ENCODE measurements at places on chromosomes 2 and 18.

GRCh38 chr2:159152128-159152778 is 134.2 kb downstream of the WDSUB1 start:
- DNase-seq: no peak

DNA sequence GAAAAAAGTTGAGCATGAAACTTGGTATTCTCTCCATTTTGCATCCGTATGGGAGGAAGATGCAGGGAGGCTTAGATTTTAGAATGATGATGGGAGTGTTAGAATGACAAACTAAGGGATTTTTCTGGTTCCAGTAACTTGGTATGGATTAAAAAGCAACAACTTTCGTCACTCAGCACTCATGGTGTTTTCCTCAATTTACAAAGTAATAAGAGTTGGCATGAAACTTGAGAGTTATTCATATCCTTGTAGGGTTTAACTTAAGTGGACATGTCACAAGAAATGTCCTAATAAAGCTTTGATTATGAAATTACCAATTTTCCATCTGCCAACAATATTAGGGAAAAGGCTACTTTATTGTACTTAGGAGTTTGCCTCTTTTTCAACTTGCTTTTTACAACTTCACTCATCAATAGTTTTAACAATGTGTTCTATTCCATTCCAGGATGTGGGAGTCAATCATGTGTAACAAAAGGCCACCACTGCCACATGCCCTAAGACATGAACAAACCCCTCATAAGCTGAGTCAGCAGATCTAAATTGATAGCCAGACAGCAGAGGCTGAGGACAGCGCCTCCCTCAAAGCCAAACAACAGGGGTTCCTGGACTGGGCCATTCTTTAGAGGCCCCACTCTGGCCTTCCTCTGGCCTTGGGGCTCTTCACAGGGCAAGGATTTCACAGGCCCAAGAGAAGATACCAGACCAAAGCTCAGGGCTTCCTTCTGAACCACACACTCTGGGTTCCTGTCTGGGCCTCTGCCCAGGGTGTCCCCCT is 265.8 kb downstream of the TNS1 start:
- DNase-seq: no peak

- DNase-seq: no peak
Observed at GRCh38 chr18:76808561-76808960, 13.8 kb upstream of the ZNF236 start.

- no peak for DNase-seq
Observed at GRCh38 chr2:187174582-187174981, 273.5 kb downstream of the CALCRL start.

- no peak for DNase-seq
Observed at GRCh38 chr2:211354481-211354880, 798.1 kb downstream of the CPS1 start.

DNA sequence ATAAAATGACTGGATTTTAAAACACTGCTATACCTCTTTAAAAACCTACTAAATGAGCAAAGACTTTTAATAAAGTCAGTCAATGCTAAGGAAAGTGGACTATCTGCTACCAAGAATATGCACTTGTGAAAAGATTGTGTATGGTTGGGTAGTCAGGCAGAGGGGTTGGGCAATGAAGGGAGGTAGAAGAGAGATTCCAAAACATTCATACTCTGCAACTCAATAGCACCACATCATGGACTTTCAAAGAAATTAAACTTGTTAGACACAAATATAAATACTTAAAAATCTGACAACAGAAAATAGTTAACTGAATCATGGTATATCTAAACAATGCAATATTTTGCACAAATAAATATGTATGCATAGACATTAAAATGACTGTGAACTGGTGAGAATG is 139.9 kb upstream of the MAPRE2 start:
- DNase-seq: no peak

GRCh38 chr18:72041313-72042032 is 502.7 kb downstream of the CBLN2 start:
- DNase-seq: no peak

- no peak for DNase-seq
Observed at GRCh38 chr2:176653479-176654443, 384.5 kb downstream of the MTX2 start.

GRCh38 chr2:148350199-148350598 is 294.4 kb upstream of the EPC2 start:
- DNase-seq: no peak

GRCh38 chr2:240187989-240188590 is 47.6 kb upstream of the OTOS start:
- no peak for DNase-seq

DNA sequence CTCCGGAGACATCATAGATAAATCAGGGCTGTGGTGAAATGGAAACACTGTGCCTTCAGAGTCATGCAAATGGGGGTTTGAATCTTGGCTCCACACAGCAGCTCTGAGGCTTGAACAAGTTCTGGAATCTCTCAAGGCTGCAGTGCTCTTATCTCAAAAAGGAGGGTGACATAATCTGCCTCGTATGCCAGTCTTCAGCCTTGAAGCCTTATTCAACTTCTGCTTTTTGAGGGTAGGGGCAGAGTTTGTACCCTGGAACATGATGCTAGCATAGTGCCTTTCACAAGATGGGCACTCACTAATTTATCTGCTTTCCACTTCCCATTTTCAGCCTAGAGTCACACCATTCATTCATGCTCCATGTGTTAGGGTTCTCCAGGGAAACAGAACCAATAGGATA is 42.3 kb downstream of the GATA6 start:
- no peak for DNase-seq

- no peak for DNase-seq
Observed at GRCh38 chr2:145598434-145598833, 1078.5 kb upstream of the ZEB2 start.

DNA sequence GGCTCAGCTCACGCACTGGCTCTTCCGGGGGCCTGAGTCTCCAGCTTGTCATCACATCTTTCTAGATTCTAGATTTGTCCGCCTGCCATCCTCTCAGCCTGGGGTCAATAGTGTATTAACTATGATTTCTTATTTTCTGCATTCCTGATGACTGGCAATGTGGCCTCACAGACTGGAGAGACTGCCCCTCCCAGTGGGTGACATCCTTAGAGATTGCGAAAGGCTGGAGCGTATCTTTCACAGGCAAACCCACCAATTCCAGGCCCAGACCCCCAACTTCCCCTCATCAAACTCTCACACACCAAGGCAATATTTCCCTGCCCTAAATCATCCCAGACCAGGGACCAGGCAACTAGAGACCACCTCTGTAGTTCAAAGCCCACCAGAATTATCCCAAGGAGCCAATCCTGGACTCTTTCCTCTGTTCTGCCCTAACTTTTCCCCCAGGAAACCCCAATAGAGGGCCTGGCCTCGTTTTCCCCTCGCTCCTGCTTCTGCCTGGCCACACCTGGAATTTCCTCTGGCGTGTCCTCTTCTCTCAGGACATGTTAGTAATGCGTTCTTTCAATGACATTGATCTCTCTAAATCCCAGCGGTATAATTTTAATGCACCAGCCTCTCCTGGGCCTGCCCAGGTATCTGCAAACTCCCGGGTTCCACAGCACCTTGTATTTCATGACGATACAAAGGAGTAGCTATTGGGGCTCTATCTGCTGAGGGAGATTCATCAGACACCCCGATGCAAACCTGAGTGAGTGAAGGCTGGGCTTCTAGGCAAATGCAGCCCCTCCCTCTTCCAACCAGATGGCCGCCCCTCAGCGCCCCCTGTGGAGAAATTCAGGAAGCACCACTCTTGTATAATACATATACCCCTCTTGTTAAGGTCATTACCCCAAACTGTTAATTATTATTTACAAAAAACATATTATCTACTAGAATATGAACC is 2.4 kb upstream of the KCNF1 start:
- DNase-seq: no peak

- no peak for DNase-seq
Observed at GRCh38 chr2:124666976-124667375, 641.9 kb downstream of the CNTNAP5 start.

DNA sequence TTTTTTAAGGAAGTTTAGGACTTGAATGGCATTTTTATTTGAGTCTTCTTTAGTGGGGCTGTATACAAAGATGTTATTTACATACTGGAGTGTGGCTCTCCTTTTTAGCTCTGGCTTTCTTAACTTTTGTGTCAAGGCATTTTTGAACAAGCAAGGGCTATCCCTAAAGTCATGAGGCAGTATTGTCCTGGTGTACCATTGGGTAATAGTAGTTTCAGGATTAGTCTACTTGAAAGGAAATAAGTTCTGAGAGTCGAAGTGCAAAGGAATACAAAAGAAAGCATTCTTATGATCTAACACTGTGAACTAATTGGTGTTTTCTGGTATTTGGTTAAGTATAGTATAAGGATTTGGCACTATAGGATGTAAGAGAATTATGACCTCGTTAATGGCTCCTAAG is 1.9 kb upstream of the CYP27A1 start:
- DNase-seq: no peak

- no peak for DNase-seq
Observed at GRCh38 chr18:59272891-59273758, at the start of gene RAX. RAX (minus strand) TSS chr18:59273454; CDS start chr18:59273206, 248 bp downstream.

- DNase-seq: no peak
Observed at GRCh38 chr2:45869165-45869501, 217.7 kb downstream of the PRKCE start.

GRCh38 chr2:229488232-229488631 is 217.1 kb upstream of the PID1 start:
- DNase-seq: no peak

DNA sequence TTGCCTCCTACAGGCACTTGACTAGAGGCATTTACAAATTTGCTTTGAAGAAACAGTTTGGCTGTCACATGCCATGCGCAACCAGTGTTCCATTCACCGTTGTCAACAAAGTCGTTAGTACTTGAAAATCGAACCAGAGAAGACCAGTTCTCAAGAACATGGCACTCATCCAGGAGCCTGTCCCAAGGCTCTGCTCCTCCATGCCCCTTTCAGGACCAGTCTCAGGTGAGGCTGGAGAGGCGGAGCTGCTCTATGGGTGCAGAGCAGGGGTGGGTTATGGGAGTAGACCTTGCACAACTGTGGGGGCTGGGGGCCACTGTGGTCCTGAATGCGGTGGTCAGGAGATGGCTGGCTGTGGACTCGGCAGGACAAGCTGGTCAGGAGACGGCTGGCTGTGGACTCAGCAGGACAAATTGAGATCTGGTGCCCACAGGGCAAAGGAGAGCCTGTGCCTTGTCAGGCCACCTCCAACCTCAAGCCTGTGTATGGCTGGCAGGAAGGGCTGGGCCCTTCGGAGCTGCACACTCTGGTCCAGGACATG is 12.3 kb upstream of the ATP9B start:
- no peak for DNase-seq

DNA sequence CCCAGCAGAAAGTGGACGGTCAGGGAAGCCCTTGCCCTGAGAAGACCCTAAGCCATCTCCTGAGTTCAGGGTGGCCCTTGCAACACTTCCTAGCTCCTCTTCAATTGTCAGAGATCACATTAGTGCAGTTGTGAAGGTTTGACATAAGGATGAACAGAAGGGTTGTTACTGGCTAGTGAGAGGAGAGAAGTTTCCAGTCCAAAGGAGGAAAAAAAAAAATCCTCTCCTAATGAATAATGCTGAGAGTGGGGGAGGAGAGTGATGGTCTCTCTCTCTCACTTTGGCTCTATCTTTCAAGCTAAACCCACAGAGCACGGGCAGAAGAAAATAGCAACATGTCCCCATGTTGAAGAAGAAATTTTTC is 819.9 kb downstream of the BCL11A start:
- DNase-seq: no peak

DNA sequence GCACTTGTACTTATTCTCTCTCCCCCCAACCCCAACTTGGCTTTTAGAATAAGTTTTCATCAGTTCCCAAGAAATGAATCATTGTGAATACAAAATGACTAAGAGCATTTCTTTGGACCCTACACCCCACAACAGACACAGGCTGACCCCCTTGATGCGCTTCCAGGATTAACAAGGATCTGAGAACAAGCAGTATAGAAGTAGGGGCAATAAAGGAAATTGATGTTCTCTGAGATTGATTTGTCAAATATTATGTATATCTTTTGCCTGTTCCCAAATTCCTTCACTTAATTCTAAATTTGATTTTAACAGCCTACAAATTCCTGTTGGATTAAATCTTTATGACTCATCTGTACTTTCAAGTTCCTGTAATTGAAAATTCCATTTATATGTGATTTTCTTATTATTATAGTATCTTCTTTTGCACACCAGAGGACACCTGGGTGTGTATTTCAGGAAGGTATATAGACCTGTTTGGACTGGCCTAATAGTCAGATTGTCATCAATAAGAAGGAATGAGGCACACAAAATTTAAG is 10.2 kb upstream of the PTPN4 start:
- no peak for DNase-seq

- no peak for DNase-seq
Observed at GRCh38 chr2:26521054-26521912, 43.4 kb upstream of the OTOF start.

DNA sequence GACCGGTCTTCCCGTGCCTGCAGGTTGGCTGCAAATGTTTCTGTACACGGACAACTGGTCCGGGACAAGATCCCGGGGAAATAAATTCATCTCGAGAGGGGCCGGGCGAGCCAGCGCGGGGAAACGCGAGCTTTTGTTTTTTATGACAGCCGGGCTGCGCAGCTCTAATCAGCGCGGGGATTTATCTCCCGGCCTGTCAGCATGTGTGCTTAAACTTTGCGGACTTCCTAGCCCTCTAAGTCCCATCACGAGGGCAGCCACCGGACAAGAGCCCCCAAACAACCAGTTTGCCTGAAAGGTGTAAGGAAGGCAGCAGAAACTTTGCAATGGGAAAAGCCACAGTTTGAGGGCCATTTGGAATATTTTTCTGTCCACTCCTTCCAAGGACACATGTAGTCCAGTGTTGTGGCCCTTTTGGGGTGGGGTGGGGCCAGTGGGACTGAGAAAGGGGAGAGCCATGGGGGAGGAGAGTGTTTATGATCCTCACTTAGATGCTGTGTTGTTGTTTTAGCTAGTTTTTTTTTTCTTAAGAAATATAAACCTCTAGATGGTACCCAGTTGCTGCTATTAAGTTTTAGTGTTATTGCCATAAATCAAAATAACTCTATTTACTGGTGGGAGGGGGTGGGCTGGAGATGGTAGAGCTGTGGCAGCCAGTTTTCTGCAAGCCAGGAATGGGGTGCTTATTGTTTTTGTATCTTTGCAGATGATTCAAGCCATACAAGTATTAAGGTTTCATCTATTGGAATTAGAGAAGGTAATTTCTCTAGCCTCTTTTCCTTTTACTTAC is 6.0 kb downstream of the MEIS1 start:
- DNase-seq: no peak

GRCh38 chr2:190755772-190756415 is 107.0 kb downstream of the NAB1 start:
- no peak for DNase-seq

DNA sequence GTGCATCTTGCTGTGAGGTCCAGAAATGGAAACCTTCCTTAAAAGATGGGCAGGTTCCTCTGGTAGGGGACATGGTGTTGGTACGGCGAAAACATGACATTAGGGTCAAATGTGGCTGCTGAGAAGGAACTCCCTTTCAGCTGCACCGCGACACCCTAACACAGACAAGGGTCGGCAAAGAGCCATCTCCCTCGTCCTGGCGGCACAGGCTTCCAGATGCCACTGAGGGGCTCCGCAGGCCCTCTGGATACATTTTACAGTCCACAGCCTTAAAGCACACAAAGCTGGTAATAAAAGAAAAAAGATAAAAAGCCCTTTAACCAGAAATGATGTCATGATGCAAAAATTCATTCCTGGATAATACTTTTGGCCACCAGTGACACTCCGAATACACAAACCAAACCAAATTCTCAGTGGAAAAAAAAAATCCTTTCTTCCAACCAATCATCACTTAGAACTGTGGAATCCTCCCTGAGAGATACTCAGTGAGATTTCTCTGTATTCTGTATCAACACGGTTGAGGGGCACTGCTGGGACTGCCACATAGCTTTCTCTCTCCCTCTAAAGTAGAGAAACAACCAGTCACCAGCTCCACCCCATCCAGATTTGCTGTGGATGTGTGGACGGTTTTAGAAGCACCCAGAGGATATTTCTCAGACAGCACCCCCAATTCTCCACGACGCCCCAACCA is 174.8 kb downstream of the HDAC4 start:
- DNase-seq: no peak
